ENCODE measurements at places on chromosomes 16 and 17. TPM values are rescaled to one million over a fixed set of nuclear protein-coding genes. Genes with fewer than 3 reads are reported as not detected.

DNA sequence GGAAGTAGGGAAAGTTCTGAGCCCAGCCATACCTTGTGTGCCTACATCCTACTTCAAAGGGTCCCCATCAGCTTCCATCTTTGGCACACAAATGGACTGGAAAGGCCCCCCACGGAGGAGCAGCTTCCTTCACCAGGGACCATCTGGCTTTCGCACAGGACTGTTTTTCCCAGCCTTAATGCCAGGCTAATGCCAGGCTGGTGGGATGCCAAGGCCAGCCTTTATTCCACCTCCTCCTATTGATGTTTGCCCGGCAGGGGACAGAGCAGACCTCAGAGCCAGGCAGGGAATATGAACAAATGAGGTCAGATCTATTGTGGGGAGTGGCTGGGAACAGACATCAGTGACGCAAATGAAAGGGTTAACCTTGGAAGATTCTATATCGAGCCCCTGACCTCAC lies 5.7 kb downstream of the GPR179 start:
- no peak for DNase-seq

GRCh38 chr17:79285973-79286372 lies 211.3 kb downstream of the ENGASE start:
- no peak for DNase-seq

GRCh38 chr17:27066315-27066714 lies 227.6 kb upstream of the WSB1 start:
- no peak for DNase-seq

DNA sequence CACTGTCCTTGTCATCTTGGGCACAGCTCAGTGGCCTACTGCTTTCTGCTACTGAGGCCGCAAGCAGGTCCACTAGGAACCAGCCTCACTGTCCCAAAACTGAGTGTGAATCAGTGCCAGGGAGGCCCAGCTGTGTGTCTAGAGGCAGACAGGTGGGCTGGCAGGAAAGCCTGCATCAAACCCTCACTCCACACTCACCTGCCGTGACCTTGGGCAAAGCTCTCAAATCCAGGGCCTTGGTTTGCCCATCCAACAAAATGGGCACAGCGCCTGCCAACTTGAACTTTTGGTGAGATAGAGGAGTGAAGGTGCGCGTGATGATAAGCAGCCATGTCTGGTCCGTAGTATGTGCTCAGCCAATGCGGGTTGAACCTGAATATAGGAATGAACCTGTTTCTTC lies 14.8 kb downstream of the ATP2C2 start:
- DNase-seq = no peak

DNA sequence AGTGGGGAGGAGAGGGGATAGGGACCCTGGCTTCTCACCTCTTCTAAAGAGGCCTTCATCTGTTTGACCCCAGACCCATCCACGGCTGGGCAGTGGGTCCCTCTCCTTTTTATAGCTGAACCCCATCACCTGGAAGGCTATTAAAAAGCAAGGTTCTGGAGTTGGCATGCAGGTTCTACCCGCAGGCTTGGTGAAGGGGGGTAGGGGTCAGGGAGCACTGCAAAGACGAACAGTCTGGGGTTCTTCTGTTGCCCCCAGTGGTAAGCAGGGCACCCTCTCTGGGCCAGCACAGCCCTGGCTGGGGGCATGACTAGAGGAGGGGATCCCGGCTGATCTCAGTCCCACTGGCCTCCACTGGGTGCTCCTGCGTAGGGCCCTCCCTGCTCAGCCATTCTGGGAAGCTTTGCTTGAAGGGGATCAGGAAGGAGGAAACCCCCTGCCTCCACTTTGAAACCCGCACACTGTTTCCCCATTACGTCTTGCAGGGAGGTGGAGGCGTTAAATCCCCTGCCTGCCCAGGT lies 13.6 kb downstream of the CMIP start:
- DNase-seq = no peak

DNA sequence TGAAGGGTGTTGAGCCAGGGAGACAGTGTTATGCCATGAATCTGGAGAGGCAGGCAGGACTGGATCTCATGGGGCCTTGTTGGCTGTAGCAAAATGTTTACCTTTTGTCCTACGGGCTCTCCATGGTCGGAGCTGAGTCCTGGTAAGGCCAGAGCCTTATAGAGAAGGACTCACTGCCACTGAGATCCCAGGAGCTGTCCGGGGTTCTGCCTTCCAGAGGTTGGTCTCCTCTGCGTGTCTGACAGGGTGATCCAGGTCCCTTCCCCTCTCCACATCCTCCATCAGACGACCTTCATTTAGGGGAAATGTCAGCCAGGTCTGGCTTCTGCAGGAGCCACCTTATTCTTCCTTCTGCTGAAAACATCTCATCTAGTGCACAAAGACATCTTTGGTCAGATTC lies 285.2 kb upstream of the N4BP1 start:
- DNase-seq = no peak

DNA sequence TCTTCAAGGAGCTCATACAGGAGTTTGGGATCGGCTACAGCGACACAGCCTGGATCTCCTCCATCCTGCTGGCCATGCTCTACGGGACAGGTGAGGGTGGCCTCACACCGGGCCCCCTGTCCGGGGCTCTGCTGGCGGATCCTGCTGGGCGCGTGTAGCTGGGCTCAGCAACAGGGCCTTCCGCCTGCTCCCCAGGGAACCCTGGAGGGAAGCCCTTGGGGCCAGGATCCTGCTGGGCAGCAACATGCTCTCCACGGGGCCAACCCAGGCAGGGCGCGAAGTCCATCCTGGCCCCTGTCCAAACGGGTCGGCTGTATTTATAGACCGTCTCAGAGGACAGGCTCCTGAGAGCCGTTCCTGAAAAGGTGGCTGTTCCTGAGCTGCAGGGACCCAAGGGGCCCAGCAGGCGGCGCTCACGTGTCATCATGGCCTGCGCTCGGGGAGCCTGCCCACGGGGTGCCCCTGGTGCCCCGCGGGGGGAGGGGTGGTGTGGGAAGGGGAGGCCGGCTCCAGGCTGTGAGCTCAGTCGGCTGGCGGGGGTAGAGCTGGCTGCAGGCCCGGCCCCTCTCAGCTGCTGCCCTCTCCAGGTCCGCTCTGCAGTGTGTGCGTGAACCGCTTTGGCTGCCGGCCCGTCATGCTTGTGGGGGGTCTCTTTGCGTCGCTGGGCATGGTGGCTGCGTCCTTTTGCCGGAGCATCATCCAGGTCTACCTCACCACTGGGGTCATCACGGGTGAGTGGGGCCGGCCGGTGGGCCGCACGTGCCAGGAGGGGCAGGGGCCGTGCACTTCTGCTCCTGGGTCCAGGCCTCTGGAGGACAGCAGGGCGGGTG lies 7.5 kb downstream of the SLC16A3 start:
- DNase-seq = peak; percentile 74

DNA sequence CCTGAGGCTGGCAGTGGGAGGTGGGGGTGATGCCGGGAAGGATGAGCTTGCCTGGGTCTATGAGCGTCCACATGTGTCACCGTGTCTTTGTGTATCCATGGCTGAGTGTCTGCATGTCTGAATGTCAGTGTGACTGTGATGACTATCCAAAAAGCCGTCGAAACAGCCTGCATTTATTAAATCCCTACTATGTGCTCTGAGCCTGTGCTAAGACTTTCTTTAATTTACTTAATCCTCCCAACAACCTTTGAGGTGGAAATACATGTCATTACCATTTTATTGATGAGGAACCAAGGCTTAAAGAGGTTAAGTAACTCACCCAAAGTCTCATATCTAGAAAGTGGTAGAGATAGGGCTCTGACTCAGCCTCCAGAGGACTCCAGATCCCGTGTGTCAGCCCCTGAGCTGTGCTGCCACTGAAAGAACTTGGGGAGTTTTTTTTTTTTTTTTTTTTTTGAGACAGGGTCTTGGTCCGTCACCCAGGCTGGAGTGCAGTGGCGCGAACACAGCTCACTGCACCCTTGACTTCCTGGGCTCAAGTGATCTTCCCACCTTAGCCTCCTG lies 20.0 kb downstream of the ARHGAP23 start:
- no peak for DNase-seq

The AHSP gene
- 29.3 TPM for polyA plus RNA-seq

The SEPTIN12 gene
- polyA plus RNA-seq = not detected

The TCAP gene
- polyA plus RNA-seq = 193 TPM

The ASIC2 gene
- polyA plus RNA-seq = 0.19 TPM

The TAF15 gene
- 94.1 TPM for polyA plus RNA-seq

All from muscle of back (tissue), 13 donors.